ENCODE measurements at places on chromosomes 11 and 22.

GRCh38 chr11:93117565-93117964, 80.2 kb downstream of the SLC36A4 start:
- DNase-seq, result no peak

DNA sequence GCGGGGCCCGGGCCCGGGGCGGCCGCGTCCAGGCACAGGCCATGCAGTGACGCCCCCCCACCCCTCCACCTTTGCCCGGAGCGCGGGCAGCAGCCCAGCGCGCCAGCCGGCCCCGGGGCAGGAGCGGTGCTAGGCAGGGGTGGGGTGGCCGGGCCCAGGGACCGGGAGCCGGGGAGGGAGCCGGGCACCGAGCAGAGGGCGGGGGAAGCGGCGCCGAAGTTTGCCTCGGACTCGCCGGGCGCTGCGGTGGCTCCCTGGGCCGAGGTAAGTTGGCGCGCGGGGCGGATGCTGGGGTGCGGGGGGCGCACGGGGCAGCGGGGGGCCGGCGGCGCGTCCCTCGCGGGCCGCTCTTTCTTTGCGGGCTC, 332 bp downstream of the TEAD1 start:
- no peak for DNase-seq

GRCh38 chr11:96134602-96135001, 208.4 kb downstream of the MAML2 start:
- DNase-seq, result no peak

DNA sequence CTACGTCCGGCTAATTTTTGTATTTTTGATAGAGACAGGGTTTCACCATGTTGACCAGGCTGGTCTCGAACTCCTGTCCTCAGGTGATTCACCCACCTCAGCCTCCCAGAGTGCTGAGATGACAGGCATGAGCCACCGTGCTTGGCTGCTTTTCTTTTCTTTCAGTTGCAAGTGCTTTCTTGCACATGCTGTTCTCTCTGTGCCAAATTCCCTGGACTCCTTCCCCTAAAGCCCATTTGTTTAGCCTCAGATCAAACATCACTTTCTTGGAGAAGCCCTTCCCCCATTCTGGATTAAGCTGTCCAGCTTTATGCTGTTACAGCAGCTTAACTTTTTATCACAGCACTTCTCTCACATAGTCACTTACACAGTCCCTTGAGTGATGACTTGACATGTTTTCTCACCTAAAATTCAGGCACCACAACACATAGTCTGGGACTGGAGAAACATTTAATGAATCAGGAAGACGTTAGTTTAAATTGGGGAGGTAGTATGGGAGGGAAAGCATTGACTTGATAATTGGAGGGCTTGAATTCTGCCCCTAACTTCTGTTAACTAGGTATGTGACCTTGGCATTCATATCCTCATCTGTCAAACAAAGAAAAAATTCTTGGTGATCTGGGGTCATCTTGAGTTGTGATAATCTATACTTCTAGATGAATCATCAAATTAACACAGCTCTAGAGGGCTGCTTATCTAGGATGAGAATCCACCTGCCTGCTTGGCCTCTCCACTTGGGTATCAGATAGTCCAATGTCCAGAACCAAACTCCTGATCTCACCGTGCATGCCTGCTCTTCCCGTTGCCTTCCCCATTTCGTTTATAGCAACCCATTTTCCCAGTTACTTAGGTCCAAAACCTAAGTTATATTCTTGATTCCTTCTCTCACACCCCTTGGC, 18.4 kb downstream of the ACO2 start:
- DNase-seq, result no peak

GRCh38 chr11:21321530-21321929, 652.1 kb downstream of the NELL1 start:
- no peak for DNase-seq

Measured in left forelimb (tissue), 1 donor.